ENCODE measurements at places on chromosomes 16 and 17.

DNA sequence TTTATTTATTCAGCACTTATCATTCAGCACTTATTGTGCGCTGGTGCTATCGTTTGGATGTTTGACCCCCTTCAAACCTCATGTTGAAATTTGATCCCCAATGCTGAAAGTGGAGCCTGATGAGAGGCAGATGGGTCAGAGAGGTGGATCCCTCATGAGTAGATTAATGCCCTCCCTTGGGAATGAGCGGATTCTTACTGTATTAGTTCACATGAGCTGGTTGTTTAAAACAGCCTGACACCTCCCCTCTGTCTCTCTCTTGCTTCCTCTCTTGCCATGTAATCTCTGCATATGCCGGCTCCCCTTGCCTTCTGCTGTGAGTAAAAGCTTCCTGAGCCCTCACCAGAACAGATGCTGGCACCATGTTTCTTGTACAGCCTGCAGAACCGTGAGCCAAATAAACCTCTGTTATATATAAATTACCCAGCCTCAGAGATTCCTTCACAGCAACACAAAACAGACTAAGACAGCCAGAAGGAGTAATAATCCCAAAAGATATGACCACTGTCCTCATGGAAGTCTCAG is 111.1 kb downstream of the CACNG3 start:
- no peak for DNase-seq

DNA sequence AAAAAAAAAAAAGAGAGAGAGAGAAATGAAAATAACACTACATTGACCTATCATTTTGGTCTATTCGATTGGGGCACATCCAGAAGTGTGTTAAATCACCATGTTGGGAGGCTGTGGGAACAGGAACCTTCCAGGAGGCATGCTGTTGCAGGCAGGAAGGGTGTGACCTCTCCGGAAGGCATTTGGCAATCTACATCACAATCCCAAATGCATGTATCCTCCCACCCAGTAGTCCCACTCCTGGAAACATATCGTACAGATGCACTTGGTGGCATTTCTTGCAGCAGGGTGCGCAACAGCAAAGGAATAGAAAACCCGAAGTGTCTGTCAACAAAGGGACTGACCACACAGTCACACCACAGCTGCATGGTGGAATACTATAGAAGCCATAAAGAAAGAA is 7.9 kb downstream of the PLLP start:
- DNase-seq = no peak

DNA sequence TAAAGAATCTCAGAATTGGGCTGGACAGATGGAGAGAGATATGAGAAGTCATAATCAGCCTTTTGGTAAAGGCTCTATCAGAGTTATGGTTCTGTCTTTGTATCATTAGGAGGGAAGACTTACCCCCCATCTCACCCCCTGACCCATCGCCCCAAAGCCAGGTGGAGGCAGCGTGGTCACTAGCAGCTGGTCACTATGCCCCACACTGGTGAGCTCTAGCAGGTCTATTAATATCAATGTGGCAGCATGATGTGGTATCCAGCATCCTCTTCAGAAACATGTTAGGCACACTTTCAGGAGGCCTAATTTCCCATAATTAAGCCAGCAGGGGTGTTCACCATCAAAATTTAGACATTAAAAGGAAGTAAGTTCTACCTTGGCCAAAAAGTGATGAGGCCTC is 183.8 kb upstream of the COX10 start:
- DNase-seq = no peak

DNA sequence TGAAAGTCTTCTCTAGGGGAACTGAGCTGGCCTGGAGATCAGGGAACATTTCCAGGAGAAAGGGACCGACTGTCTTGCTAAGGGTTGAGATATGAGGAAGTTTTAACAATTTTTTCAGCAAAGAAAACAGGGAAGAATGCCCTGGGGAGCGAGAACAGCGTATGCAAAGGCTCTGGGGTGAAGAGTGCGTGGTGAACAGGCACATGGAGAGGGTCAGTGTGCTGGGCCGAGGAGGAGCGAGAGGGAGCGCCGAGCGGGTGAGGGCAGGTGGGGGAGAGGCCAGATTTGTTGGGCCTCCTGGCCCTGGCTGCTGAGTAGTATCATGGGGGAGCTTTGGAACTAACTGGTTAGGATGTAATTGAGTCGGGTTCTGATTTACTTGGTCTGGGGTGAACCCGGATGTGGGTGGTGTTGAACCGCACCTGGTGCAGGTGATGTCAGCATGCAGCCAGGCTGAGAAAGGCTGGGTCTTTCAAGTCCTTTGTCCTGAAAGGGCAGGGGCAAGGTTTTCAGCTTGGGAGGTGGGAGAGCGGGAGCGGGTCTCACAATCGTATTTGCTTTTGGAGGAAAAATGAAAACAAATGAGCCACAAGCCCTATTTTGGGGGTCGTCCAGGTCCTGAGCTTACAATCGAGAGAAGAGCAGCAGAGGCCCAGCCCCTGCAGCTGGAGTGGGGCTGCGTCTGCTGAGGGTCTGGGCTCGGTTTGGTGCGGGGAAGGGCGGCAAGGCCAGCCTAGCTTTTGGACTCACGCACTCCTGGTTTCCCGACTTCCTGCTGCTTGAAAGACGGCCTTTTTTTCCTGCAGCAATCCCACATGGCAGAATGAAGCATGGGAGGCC is 11.1 kb upstream of the WFDC1 start:
- DNase-seq = no peak

DNA sequence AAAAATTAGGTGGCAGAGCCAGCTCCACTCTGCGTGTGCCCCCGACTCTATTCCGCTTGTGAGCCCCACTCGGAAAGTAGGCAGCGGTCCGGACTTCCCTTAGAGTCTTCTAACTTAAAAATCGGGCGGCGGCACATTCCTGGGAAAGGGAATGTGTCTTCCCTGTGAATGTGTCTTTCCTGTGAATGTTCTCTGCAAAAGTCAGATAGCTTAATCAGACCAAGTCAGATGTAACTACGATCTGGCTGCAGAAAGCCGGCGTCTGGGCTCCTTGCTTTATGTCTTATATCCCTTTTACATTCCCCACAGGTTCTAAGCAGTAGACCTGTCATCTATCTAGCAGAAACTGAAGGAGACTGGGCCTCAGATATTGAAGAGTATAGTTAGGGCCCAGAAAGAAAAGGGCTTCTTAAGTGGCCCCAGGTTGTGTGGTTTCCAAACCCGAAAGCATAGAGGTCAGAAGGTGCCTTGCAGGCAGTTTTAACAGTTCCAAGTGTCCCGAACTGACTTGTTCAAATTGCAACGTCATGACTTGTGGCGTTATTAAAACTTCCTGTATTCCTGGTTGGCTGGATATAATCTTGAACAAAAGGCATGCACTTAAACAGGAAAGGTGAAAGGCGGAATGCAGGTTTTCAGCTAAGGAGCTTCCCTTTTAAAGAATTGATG is 601 bp downstream of the PHKB start:
- DNase-seq = no peak

- DNase-seq = no peak
Observed at GRCh38 chr17:67491681-67492024, 114.6 kb downstream of the PITPNC1 start.

DNA sequence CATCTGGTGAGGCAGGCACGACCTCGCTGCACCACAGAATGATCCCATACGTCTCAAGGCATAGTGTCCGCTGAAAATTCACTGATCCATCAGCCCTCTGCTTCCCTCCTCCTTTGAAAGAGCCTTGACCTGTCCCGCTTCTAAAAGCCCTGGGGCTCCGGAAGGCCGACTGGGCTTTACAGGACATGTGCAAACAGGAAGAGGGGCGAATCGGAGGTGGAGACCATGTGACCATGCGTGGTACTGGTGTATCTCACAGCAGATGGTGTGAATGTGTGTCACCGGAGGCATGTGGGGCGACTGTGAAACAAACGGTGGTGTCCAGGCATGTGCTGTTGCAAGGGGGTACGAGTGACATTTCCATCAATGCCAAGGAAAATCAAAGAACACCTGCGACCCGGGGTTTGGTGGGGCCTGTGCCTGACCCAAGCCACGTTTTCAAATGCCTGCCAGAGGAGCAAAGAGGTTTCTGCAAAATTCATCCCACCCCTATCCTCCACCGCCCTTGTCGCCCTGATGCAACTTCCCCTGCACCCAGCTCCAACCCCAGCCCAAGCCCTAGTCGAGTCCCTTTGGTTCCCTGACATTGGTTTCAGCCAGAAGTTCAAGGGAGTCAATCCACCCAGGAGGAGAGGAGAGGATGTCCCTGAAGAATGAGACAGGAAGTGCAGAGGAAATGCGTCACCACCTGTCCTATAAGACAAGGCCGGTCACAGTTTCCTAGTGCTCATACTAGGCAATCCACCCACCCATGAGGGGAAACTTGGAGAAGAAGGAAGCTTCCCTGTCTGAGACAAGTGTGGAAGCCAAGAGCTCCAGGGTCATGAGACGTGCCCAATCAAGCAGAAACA is 5.9 kb upstream of the KCNJ18 start:
- DNase-seq = no peak

- no peak for DNase-seq
Observed at GRCh38 chr16:11310997-11311561, 29.9 kb upstream of the PRM1 start.

DNA sequence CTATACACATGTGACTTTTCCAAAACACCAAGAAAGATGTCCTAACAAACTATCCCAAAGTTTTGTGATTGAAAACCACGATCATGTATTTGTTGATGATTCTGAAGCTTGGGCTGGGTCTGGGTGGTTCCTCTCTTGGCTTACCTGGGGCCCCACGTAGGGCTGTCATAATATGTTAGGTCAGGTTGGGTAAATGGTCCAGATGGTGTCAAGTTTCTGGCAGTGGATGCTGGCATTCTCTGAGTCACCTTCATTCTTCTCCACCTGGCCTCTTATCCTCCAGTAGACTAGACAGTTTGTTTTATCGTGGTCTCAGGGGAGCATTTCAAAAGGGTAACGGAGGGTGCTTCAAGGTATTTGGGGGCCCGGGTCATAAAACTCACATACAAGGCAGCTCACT is 39.4 kb downstream of the SYCE1L start:
- no peak for DNase-seq

- DNase-seq = no peak
Observed at GRCh38 chr16:84052071-84052622, 9.6 kb upstream of the SLC38A8 start.

DNA sequence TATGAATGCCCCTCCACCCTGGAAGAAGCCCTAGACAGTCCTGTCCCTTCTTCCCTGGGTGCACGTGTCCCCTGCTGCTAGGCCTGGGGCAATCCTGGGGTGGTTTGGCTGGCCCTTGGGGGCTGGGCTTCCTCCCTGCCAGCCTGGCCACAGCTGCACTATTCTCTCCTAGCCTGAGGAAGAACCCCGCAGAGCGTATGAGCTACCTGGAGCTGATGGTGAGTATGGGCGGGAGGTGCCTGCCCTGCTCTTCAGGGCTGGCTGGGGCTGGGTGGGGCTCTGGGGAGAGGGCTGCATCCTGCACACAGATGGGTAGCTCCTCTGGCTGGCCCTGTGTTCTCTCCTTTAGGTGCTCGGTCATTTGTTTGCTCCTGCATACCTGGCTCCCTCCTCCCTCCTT is 28.8 kb downstream of the MAP2K3 start:
- no peak for DNase-seq

GRCh38 chr17:44983563-44983962 is 15.5 kb upstream of the C1QL1 start:
- DNase-seq = no peak

DNA sequence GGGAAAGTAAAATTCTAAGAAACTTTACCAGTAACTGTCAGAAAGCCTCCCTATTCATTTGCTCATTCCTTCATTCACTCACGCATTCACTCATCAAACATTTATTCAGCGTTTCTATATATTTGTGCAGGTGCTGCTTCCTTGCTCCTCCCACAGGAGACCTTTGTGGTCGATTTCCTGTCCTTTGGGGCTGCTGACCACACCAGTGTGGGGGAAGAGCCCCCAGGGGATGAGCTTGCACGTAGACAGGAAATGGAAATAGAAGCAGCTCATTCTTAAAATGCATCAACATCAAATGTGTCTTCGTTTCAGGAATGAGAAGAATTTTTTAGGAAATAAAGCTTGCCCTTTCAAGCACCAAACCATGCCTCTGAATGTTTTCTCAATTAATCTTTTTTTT is 9.6 kb downstream of the PIK3R6 start:
- peak; percentile 60 for DNase-seq

- no peak for DNase-seq
Observed at GRCh38 chr16:48608871-48609651, 919 bp downstream of the N4BP1 start.

DNA sequence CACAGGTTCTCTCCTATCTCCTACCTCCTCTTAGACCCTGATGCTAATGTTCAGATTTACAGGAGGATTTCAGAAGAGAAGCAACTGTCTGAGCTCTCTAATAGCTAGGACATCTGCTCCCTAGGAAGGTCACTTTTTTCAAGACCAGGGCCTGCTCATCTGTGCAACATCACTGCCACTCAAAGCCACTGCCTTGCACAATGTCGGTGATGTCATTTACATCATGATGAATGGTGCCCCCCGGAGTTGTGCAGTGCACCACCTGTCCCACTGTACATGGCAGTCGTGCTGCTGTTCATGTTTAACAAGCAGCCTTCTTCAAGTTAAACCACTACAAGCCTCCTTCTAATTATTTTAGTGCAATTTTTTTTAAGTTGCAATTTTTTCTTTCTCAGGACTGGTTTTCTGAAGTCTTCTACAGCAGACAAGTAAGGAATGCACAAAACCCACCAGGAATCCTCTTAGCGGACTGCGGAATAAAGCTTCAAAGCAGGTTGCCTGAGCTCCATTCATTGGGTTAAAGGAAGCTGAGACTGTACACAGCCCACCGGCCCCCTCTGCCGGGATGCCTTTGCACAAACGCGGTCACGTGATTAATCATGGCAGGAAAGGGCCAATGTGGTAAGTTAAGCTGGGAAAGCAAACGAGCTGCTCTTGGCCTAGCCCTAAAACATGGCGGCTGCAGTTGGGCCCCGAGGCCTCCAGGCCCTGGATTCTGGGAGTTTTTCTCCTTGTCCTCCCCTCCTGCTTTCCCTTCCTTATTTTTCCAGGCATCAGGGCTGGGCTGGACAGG is 74.1 kb downstream of the MYH11 start:
- no peak for DNase-seq

- no peak for DNase-seq
Observed at GRCh38 chr17:4815043-4815675, 8.2 kb downstream of the PLD2 start.

DNA sequence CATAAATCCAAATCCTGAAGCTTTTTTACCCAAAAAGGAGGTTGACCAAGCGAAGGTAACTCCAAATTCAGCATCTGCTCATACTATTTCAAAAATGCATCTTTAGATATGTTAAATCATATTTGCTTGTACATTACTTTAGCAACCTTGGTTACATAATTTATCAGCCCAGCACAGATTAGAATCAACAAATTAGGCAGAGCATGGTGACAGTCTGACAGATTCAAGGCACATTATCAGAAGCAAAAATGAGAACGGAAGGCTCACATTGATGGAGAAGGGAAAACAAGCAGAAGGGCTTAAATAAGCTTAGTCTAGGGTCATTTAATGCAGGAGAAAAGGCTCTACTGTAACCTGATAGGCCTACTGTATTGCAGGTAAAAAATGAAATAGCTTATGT is 3.9 kb upstream of the KCNJ2 start:
- no peak for DNase-seq

- DNase-seq = no peak
Observed at GRCh38 chr17:66281661-66282369, 20.6 kb upstream of the PRKCA start.

GRCh38 chr17:82201498-82201910 is 11.1 kb downstream of the CCDC57 start:
- no peak for DNase-seq

- no peak for DNase-seq
Observed at GRCh38 chr17:47286198-47286914, 32.7 kb downstream of the ITGB3 start.

All from AG09309 (cell line).